Hepatocyte (in vitro differentiated cells): ENCODE measurements at places on chromosomes 16 and 17. TPM values are rescaled to one million over a fixed set of nuclear protein-coding genes. Genes with fewer than 3 reads are reported as not detected.

GRCh38 chr16:89413811-89414585 is 76.4 kb downstream of the ANKRD11 start:
- DNase-seq: no peak

GRCh38 chr17:28216528-28216927 is 102.5 kb upstream of the TMEM97 start:
- DNase-seq: no peak

ITGAX gene
- total RNA-seq: 0.52 and 0.60 TPM in 2 replicates

CHRNE gene
- 0.60 and 1.0 TPM in 2 replicates for total RNA-seq

TPSAB1 gene
- not detected in 2 replicates for total RNA-seq
